Fibroblast of villous mesenchyme (primary cell): ENCODE measurements at places on chromosomes 1 and 21.

DNA sequence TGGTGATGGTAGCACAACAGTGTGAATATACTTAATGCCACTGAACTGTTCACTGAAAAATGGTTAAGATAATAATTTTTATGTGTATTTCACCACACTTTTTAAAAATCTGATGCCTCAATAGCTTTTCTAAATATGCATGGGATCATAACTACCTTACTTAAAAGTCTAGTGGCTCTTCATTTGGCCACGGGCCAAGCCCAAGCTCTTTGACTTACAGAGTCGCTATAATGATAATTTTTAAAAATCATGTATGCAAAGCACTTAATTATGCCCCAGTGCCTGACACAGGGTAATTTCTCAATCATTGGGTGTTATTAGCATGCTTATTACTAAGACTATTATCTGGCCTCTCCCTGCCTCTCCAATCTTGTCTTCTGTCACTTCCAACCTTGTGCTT, 7.6 kb upstream of the CNN3 start:
- no peak for DNase-seq

- peak; percentile 5 for DNase-seq
Observed at GRCh38 chr1:217089361-217090014, 366.3 kb upstream of the ESRRG start.

- no peak for DNase-seq
Observed at GRCh38 chr1:156760092-156760795, 7.1 kb upstream of the PRCC start.

GRCh38 chr1:53721088-53721487, 17.9 kb downstream of the GLIS1 start:
- DNase-seq = no peak

GRCh38 chr1:86956221-86956620, 41.8 kb downstream of the HS2ST1 start:
- no peak for DNase-seq

DNA sequence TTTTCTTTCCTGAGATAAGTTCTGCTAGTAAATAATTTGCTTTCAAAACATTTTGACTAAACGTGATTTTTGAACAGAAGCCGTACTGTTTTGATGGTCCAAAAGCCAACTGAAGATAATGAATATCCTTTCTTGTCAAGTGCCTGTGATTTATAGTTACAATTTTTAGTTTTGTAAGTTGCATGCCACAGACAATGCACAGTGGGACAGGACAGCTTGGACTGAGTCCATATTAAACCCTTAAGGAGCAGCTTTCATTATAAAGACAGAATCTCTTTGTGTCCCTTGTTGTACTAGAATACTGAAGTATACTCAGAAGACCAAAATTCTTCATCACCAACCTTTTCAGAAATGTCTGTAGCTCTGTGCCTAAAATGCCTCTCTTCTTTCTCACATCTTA, 92.2 kb downstream of the LTN1 start:
- DNase-seq = no peak

- DNase-seq = peak; percentile 41
Observed at GRCh38 chr1:66605419-66605997, 71.6 kb downstream of the SGIP1 start.

DNA sequence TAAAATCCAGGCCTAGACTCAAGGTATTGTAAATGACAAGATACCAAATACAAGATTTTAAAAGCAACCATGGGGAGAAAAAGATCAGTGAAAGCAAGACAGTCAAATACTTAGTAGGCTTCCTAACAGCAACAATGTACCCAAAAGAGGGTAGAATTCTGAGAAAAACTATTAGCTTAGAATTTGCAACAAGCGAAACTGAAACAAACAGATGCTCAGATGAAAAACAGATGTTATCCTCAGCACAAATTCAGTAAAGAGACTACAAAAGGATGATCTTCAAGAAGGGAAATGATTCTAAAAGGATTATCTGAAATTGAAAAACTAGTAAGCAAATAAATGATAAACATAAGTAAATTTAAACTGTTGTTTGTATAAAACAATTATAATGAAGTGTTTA, 40.0 kb downstream of the PDC start:
- DNase-seq = peak; percentile 57

DNA sequence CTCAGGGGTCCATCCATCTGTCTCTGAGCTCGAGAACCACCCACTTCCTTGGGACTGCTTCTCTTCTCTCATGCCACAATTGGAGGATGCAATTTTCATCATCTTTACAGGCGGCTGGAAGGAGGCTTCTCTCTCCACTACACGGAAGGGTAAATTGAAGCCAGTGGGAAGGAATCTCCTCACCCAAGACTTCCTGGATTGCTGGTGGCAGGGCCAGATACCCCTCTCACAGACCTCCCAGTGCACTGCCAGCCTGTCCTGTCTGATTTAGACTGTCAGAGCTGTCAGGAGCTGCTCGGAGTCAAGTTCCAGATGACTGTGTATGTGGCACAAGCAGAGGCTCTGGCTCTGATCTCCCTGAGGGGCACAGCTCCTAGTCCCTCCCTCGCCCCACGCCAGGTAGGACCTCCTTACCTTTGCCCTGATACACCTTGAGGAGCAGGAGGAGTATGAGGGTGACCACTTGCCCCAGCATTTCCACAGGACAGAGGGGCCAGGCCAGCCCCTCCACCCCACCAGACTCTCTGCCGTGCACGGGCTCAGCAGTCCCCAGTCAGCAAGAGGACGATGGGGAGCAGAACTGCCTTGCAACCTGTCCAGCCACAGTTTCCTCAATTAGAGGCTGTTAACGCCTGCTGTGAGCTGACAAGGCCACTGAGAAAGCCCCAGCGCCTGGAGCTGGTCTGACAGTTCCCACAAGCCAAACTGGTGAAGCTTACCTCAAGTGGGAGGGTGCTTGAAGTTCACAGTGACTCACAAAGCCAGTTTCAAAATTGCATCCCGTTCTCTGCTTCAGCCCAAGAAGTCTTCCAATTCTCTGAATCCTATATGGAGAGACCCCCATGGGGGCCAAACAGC, at the start of gene CD244:
Gene CD244, minus strand, starts transcription at position 685 of the 858 bp plus-strand sequence. Its CDS starts 210 bp downstream, at position 475.
- peak; percentile 10 for DNase-seq

DNA sequence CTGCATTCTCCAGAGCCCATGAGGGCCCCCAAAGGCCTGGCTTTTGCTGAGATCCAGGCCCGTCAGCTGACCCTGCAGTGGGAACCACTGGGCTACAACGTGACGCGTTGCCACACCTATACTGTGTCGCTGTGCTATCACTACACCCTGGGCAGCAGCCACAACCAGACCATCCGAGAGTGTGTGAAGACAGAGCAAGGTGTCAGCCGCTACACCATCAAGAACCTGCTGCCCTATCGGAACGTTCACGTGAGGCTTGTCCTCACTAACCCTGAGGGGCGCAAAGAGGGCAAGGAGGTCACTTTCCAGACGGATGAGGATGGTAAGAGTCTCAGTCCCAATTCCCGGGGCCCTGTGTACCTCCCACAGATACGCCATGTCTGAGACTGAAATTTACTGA, 39.1 kb downstream of the PTPRU start:
- DNase-seq = no peak
